ENCODE measurements at places on chromosomes 2 and 18.
A peak's percentile ranks its signal among the peaks of the same experiment; 100 is the strongest.

DNA sequence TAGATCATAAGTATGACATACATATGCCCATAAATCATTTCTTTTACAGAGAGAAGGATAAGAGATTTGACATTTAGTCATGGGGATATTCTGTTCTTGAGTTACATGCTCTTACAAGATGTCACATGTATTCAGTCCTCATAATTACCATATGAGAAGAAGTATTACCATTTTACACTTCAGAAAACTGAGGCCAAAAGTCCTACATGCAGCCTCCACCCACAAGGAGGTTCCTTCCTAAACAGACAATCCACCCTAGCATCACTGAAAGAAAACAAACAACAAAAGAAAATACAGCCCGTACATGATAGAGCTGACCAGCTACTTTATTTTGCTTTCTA is 335.1 kb downstream of the SETBP1 start:
- DNase-seq: no peak

DNA sequence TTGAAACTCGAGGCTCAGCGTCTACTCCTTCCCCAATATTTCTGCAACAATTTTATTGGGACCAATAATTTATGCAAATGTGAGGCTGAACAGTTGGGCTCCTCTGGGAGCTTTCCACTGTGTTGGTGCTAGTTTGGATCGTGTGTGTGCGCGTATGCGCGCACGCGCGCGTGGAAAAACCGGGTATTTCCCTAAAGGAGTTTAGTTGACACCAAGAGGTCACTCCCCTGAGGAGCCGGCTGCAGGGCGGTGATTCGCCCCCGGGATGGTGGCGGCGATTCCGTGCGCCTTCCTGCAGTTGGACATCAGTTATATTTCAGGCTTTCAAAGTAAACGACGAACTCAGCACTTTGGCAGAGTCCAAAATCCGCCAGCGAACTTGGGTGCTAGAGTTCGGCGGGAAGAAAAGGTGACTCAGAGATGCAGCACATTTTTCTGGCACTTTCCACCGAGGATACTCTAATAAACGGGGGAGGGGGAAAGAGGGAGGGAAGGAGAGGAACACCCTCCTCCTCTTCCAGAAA is 186.5 kb upstream of the FANCL start:
- no peak for DNase-seq

DNA sequence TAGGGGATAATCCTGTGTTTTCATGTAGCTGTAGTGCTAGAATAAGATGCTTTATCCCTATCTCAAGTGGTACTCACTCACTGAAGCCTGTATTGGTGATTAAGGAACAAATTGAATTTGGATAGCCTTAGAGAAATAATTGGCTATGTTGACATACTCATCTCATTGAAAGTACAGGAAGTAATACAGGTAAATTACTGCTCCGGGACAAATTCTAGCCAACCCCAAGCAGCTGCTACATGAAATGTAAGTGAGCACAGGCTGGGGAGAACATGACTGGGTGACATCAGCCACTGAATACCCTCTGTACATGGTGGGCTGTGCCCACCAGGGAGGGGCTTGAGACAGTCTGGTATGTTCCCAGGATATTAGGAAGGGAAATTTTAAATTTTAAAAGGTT is 188.4 kb upstream of the RASGRP3 start:
- no peak for DNase-seq

- DNase-seq: no peak
These were observed 42.6 kb upstream of the RAPGEF4 start for GRCh38 chr2:172693037-172693436.

GRCh38 chr2:214810671-214811070 is 1.2 kb upstream of the BARD1 start:
- no peak for DNase-seq

- no peak for DNase-seq
These were observed 3.1 kb upstream of the EXOC6B start for GRCh38 chr2:72828840-72829507.

DNA sequence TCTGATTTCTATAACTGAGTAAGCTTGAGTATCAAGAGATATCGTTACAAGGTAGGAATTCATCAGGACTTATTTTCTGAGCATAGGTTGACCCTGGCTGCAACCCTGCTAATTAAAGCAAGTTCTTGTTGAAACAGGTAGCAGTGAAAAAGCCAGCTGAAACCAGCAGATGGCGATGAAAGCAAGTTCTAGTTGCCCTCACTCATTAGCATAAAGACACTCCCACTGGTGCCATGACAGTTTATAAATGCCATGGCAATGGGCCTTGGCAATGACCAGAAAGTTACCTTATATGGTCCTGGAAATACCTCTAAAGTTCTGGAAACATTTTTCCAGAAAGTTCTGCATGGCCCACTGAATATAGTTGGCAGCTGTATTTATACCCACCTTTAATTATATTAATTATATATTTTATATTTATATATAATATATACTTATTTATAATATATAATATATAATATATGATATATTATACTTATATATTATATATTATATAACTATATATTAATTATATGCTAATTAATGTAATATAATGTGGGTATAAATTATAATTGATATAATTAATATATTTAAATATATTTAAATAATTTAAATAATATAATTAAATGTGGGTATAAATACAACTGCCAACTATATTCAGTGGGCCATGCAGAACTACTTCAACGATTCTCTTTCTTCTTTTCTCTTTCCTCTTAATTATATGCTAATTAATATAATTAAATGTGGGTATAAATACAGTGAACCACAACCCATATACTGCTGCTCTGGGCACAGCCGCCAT is 188.0 kb downstream of the CDH7 start:
- DNase-seq: no peak

- no peak for DNase-seq
These were observed 171.0 kb downstream of the ANAPC1 start for GRCh38 chr2:111712940-111713515.

DNA sequence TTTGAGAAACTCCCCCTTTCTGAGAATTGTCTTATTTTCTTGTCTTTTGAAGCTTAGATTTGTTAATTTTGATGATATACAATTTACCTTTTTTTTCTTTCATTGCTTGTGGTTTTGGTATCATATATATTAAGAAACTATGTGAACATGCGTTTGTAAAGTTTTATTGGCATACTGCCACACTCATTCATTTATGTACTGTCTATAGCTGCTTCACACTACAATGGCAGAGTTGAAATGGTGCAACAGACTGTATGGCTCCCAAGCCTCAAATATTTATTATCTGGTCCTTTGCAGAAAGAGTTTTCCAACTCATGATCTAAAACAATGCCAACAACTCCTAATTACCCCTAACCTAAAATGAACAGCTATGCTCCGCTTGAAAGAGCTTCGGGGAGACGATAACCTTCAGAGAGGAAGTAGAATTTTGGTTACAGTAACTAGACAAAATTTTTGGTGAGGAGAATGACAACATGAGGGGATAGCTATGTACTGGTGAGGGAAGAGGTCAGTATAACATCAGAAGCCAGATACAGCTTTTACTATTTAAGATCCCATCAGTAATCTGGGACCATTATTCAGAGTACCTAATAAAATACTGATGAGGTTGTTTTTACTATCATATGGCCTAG is 16.1 kb downstream of the PPP3R1 start:
- DNase-seq: no peak

DNA sequence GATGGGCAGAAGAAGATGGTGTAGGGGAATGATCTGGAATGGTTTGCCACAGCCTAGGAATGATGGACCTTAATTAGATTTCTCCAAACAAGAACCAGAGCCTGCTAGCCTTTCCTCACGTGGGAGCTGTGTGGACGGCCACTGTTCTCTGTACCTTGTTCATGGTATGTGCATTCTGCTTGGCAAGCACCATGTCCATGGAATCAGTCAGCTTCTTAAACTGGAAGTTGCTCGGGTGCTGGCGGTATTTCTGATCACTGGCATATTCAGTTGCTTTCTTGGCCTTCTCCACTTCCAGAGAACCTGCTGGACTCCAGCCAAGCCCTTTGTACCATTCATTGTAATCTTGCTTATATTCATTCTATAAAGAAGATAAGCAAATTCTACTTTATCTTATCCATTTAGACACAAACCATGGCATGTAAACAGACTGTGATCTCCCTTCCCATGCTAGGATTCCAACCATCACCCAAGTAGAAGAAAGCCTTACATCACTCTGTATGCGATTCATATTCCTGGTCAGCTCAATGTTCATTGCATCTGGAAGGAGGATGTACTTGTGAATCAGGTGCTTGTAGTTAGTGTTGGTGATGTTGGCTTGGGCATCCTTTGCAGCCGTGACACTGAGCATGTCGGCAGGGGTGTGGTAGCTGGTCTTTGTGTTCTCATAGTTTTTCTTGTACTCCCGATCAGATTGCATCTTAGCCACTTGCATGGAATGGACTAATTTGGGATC is 78.4 kb downstream of the NEB start:
- DNase-seq: no peak

DNA sequence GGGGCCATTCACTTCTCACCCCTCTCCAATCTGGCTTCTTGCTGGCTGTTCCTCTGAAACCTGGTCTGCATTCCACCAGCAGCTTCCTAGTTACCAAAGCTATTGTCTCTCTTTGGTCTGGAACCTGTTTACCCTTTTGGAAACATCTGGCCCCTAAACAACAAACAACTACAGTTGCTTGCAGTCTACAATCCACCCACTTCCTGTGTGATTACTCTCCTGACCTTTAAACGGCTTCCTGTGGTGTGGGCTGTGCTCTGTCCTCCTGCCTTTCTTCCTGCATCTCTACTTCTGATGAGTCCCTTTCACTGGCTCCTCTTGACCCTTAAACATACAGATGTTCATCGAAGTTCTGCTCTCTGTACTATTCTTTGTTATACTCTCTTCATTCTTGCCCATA is 303.8 kb downstream of the TDRD15 start:
- DNase-seq: no peak

DNA sequence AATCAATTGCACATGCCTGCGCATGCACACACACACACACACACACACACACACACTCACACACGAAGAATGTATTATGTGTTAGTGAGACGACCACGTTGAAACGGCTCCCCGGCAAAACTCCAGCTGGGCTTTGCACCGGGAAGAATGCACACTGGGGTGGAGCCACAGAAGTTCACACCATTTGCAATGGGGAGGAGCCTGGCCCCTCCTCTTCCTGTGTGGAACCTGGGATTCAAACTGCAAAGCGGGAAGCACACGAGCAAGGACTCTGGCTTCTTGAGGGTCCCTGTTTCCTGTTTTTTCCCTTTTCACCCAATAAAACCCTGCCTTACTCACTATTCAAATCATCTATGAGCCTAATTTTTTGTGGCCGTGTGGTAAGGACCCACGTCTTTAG is 304.0 kb upstream of the TMEFF2 start:
- no peak for DNase-seq

GRCh38 chr2:60067006-60067405 is 486.4 kb downstream of the BCL11A start:
- DNase-seq: no peak

- DNase-seq: no peak
These were observed 4.7 kb downstream of the GNLY start for GRCh38 chr2:85698880-85699254.

- DNase-seq: no peak
These were observed 126.4 kb downstream of the MAP4K4 start for GRCh38 chr2:101823859-101824258.

GRCh38 chr2:120935339-120936313 is 200.0 kb downstream of the GLI2 start:
- DNase-seq: no peak

GRCh38 chr2:70141212-70141901 is 49.5 kb downstream of the C2orf42 start:
- peak; percentile 86 for DNase-seq

DNA sequence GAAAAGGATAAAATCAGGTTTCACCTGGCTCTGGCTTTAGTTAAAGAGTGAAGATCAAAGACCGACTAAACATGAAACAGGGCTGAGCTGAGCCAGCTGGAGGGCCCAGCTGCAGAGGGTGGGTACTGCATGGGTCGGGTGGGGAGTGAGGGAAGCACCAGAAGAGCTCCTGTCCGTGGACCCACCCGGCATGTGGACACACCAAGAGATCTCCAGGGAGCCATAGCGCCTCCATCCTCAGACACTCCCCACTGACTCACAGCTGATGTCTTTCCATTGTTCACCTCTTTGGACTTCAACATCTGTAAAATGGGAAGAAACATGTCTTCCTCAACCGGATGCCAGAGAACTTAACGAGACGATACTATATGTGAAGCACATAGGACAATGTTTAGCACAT is 178.3 kb upstream of the KLHL29 start:
- DNase-seq: no peak

DNA sequence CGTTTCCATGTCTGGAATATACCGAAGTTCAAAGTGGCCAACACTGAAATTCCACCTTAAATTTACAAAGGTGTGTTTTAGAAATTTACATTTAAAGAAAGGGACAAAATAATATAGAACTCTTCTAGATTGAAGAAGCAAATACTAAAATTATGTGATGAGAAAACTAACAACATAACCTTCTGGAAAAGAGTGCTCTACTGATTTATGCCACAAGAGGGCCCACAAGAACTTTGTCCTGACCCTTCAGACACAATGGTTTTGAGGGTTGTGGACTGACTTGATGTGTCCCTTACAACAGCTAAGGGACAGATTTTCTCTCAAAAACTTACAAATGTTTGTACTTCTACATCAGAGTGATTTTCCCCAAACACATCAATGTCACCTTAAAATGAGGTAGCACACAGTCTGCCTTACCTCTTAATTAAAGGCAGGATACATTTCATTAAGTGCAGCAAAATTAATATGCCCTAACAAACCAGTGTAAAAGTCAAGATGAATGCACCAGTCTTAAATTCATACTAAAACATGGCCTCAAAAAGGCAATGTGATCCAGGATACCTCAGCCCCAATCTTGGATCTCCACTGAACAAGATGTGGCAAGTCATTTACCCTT is 36.2 kb downstream of the EIF2AK3 start:
- peak; percentile 60 for DNase-seq

GRCh38 chr2:15798701-15799431 is 141.5 kb upstream of the MYCN start:
- no peak for DNase-seq

GRCh38 chr2:74573747-74574562 is 19.4 kb downstream of the DOK1 start:
- DNase-seq: peak; percentile 61

DNA sequence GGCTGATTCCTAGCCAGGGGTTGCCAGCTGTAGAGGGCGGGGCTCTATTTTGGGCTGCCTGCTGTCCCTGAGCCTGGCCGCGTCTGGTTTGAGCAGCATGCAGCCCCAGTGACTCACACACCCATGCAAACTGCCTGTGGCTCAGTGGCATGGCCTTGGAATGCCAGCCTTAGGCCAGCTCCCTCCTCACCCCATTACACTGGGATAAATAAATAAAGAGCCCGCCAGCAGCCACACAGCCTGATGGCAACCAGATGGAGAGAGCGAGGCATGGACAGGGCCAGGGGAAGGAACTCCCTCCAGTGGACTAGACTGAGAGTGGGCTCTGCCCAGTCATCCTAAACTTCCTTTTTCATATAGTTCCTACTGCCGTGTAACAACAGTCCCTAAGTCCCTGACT is 18.3 kb downstream of the NHEJ1 start:
- DNase-seq: no peak

- DNase-seq: no peak
These were observed 115.7 kb upstream of the COPS8 start for GRCh38 chr2:236969767-236970655.

DNA sequence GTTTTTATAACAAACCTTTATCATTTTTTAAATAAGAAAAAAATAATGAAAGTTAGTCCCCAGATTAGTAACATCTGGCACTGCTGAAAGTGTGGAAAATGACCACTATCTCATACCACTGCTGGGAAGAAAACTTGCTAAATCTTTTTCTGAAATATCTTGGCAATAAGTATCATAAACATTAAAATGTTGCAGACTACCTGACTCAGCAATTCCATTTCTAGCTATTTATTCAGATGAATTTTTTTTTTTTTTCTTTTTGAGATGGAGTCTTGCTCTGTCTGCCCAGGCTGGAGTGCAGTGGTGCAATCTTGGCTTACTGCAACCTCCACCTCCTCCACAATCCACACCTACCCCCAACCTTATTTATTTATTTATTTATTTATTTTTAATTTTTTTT is 35.3 kb upstream of the SOS1 start:
- DNase-seq: no peak
